ENCODE measurements at places on chromosomes 11 and 22. TPM values are rescaled to one million over a fixed set of nuclear protein-coding genes. Genes with fewer than 3 reads are reported as not detected.

The TIGD3 gene
- polyA plus RNA-seq, result 3.3 TPM

The CTSF gene
- polyA plus RNA-seq, result 14.3 TPM

The TRIM51 gene
- not detected for polyA plus RNA-seq

The FAM111B gene
- polyA plus RNA-seq, result 9.4 TPM

DNA sequence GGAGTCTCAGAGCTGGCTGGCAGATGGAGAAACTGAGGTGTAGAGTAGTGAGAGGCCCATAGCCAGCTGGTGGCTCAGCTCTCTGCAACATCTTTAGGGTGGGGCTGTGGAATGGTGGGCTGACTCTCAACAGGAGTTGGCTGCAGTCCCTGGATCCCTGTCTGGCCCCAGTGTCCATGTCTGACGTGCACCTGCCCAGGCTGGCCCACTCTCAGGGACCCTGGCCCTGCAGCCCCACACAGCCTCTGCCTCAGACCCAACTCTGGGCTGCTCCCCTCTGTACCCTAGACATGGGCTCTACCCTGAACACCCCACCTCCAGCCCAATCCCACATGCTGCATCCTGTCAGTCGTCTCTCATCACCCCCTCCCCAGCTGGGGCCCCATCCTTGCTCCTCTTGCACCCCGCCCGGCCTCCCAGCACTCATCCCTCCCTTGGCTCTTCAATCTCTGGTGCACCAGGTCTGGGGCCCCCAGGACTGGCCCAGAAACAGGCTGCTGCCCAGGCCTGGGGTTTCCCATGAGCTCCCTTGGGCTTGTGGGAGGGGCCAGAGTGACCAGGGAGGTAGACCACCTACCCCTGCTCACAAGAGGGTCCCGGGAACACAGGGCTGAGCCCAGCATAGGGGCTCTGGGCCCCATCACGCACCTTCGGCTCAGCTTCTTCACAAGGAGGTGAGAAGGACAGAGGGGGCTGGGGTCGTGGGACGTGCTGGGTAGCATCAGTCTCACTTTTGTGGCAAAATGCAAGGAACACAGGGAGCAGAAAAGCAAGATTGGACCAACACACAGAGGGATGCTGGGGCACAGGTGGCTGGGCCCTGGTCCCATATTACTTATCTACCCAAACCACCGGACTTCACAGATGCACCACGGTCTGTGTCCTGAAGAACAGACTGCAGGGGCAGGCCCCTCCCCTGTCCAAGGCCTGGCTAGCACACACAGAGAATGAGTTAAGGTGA lies 31.5 kb downstream of the ARVCF start:
- no peak for DNase-seq

GRCh38 chr22:17097062-17097461 lies 12.3 kb downstream of the IL17RA start:
- DNase-seq, result no peak

DNA sequence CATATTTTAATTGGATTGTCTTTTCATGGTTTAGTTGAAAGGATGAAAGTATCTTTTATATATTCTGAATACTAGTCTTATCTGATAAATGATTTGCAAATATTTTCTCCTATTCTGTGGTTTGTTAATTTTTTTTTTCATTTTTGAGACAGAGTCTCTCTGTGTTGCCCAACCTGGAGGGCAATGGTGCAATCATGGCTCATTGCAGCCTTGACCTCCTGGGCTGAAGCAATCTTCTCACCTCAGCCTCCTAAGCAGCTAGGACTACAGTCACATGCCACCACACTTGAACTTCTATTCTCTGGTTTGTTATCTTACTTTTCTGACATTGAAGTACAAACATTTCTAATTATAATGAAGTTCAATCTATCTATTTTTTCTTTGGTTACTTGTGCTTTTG lies 30.0 kb upstream of the FAR1 start:
- DNase-seq, result no peak

DNA sequence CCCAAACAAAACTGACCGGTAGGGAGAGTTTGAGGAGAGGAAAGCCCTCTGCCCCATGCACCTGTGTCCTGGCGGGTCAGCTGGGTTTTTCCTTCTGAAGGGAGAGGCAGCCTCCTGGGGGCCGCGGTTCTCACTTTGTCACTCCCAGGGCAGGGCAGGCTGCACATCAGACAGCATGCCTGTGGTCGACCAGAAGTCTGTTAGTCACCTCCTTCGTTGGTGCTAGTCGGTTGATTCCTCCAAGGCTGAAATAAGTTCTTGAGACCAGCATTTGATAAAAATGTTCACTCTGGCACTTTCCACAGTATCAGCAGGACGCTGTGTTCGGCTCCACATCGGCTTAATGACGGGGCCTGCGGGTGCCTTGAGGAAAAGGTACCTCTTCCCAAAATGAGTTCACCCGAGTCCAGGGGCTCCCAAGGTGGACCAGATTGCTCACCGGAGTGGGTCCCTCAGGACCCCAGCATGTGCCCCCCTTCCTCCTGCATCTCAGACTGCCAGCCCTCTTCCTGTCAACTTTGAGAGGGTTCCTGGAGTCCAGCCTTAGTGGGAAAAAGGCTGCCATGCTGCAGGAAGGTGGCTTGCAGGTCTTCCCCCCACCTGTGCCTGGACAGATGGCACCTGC lies 373.7 kb upstream of the B3GAT1 start:
- DNase-seq, result no peak
